ENCODE measurements at places on chromosomes 4 and X. TPM values are rescaled to one million over a fixed set of nuclear protein-coding genes. Genes with fewer than 3 reads are reported as not detected.
A peak's percentile ranks its signal among the peaks of the same experiment; 100 is the strongest.

PLP1 gene
- not detected for total RNA-seq

RIPPLY1 gene
- not detected for total RNA-seq

DNA sequence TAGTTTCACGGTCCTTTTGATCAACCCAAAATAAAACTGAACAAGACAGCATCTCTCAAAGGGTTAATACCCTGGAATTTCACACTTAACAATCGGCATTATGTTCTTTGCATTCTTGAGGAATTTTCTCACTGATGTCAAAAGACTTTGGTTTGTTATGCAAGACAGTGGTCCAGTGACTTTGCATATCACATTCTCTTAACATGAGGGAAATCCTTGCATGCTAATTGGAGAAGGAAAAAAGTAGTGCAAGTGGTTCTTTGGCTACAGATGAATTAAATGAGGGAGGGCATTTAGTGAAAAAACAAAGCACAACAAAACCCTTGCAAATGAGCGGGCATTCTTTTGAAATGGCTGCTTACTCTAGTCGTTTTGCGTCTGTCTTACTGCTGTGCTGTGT, 105.1 kb upstream of the LIMCH1 start:
- peak; percentile 84 for DNase-seq
- peaks cover 39% of the 10 kb centered on the region for H3K4me1 ChIP-seq
- no peaks in the 10 kb centered on the region for H3K36me3 ChIP-seq
- peak overlapping the region; percentile 46 for H3K27ac ChIP-seq

GRCh38 chrX:64427281-64427680, 32.0 kb upstream of the MTMR8 start:
- no peaks in the 10 kb centered on the region for H3K27me3 ChIP-seq
- H3K36me3 ChIP-seq = no peaks in the 10 kb centered on the region
- H3K27ac ChIP-seq = no peak overlapping the region
- H3K4me3 ChIP-seq = no peak overlapping the region

Measured in MCF 10A (cell line).